Activated naive CD4-positive, alpha-beta T cell treated with anti-CD3 and anti-CD28 coated beads, Interleukin-2, amount 50 U/mL, for 72 hours (primary cell): ENCODE measurements at places on chromosomes 2 and 18.

- no peak for DNase-seq
These were observed 9.1 kb downstream of the SOWAHC start for GRCh38 chr2:109623297-109623696.

DNA sequence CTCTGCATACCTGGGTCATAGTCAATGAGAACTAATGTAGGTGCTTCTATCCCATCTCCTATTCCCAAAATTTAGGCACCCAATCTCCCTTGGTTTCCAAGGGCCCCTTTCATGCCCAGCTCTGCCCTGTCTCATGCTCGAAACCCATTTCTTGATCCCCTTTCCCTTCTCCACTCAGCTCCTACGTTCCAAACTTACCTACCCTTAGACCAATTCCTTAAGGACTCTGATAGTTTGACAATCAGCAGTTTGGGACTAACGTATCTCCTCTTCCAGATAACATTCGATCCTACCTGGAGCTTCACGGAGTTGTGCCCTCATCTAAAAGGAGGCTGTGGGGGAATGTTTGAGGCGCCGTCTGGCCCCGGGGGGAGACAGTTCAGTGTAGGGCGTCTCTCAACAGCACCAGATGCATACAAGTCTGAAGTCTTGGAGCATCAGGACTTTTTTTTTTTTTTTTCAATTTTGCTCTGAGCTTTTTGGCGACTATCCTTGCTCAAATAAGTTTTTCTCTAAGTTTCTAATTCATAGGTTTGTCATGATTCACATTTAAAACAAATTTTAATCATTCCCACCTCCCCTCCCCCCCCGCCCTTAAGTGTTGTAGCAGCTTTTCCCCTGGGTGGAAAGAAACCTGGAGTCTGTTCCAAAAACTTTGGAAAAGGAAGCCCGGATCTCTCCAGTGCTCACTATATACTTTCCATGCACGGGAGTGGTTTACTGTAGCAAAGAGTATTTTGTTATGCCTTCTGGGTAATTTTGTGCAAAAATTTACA, 141.2 kb upstream of the LGALSL start:
- no peak for DNase-seq

DNA sequence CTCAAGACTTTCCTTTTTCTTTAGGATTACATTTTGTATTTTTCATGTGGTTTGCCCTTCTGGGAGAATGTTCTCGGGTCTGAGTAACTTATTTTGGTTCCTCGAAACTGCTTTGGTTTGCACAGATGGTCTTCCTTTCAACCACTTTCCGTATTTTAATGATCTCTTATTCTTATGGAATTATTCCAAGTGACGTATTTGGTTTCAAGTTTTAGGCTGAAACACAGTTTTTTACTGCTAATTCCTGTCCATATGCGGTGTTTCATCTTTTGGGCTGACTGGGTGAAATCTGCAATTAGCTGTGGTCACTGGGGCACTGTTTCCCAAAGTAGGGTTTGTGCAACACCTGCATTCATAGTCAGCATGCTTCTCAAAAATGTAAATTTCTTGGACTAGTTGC, 122.7 kb downstream of the CAPN13 start:
- no peak for DNase-seq

DNA sequence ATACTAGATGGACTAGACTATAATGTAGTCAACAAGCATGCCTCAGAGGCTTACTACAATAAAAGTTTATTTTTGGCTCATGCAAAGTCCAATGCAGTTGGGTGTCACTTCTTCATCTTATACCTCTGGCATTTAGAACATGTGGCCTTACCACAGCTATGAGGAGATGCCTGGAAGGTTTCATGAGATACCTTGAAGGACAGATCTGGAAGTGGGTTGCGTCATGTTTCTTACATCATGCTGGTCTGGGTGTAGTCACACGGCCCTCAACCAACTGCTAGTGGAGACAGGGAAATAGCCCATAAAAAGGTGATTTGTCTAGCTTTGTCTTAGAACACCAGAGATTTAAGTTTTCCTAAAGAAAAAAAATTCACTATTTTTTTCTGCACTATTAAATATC, 91.7 kb upstream of the MMADHC start:
- no peak for DNase-seq

DNA sequence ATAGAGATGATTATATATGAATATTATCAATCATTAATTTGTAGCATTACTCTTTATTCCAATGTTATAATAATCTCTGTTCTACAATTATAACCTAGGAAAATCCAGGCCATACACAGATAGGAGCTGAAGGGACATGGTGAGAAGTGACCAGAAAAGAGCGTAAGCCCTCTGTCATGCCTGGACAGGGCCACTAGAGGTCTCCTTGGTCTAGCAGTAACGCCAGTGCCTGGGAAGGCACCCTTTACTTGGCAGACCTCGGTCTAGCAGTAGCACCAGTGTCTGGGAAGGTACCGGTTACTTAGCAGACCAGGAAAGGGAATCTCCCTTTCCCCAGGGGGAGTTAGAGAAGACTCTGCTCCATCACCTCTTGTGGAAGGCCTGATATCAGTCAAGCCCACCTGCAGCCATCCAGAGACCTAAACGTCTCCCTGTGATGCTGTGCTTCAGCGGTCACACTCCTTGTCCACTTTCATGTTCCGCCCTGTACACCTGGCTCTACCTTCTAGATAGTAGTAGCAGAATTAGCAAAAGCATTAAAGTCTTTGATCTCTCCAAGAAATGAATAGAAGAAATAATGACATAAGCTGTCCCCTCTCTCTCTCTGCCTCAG, 447.5 kb upstream of the FSIP2 start:
- DNase-seq, result peak; percentile 4

- DNase-seq, result no peak
These were observed 1677.0 kb upstream of the LRRTM1 start for GRCh38 chr2:81981585-81981984.

GRCh38 chr18:24212939-24213338, 74.1 kb downstream of the CABYR start:
- no peak for DNase-seq

- no peak for DNase-seq
These were observed 63.0 kb upstream of the MSH2 start for GRCh38 chr2:47339745-47340541.

DNA sequence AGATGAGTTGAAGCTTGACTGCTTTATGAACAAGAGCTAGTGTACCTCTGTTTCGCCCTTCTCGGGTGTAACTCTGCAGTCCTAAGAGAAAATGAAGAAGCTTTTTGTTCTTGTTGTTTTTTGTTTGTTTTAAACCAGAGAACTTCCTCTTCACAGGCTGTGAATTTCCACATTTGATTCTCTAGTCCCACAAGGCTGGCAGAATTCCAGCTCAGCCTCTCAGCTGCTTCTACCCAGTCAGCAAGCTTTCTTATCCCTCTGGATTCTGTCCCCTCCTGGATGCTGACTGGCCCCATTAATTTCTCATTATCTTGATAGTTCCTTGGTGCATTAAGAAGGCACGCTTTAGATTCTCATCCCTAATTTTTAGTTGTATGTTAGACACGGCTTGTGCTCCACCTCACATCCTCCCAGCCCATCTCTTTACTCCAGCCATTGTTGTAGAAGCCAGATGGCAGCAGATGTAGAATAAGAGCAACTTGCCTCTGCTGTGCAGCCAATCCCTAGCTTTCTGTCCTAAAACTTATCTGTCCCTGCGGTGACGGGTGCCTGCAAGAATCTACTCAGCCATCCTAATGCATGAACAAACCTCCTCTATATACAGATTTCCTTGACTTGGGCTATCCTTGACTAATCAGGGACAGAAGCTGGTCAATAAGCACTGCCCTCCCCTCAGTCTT, 12.3 kb upstream of the RESP18 start:
- DNase-seq, result no peak

GRCh38 chr18:26405190-26405801, 143.1 kb downstream of the KCTD1 start:
- DNase-seq, result no peak

GRCh38 chr2:199543606-199544172, 86.0 kb upstream of the SATB2 start:
- DNase-seq, result no peak

GRCh38 chr2:232981356-232981755, 31.7 kb downstream of the NGEF start:
- DNase-seq, result no peak
